ENCODE measurements at places on chromosomes 16 and 17. TPM values are rescaled to one million over a fixed set of nuclear protein-coding genes. Genes with fewer than 3 reads are reported as not detected.
A peak's percentile ranks its signal among the peaks of the same experiment; 100 is the strongest.

The HEATR9 gene
- 0.14 TPM for total RNA-seq

The APOBR gene
- total RNA-seq = 4.1 TPM

The HOXB4 gene
- 3.6 TPM for total RNA-seq

The PYDC1 gene
- total RNA-seq = not detected

The ZNF423 gene
- total RNA-seq = not detected

The PSMD7 gene
- total RNA-seq = 178 TPM

The HOXB7 gene
- 0.36 TPM for total RNA-seq

The FOXN1 gene
- total RNA-seq = not detected

DNA sequence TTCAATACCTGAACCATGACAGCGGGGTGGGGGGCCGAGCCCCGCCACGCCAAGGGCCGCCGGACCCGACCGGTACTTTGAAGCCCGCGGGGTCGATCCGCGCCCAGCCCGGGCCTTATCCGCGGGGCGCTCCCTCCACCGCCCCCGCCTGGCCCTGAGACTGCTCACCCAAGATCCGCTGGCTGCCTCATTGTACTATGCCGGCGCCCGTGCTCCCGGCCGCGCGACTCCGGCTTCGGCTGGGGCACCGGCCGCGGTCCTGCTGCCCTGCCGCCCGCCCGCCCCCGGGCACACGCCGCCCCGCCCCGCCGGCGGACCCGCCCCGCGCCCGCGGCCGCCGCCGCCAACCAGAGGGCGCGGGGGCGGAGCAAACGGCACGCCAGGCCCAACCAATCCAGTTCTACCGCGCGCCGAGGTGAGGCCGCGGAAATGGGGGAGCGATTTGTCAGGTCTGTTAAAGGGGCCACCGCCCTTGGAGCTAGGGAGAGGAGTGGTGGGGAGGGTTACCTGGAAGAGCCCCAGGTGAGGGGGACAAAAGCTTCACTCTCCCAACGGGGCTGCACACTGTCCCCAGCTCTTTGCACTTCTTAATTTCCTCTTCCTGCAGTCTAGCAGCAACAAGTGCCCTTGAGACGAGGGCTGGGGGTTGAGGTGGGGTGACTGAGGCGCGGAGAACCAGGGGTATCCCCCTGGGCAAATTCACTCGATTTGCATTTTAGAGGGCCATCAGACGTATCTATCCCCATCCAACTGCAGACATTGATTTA is at the start of gene TEX2:
Gene TEX2, minus strand, starts transcription at position 261 of the 767 bp plus-strand sequence. CDS start 49,043 bp downstream, outside the sequence.
- DNase-seq = peak; percentile 97

- peak; percentile 97 for DNase-seq
These were observed 20.6 kb upstream of the SPNS3 start for GRCh38 chr17:4412933-4413831.

DNA sequence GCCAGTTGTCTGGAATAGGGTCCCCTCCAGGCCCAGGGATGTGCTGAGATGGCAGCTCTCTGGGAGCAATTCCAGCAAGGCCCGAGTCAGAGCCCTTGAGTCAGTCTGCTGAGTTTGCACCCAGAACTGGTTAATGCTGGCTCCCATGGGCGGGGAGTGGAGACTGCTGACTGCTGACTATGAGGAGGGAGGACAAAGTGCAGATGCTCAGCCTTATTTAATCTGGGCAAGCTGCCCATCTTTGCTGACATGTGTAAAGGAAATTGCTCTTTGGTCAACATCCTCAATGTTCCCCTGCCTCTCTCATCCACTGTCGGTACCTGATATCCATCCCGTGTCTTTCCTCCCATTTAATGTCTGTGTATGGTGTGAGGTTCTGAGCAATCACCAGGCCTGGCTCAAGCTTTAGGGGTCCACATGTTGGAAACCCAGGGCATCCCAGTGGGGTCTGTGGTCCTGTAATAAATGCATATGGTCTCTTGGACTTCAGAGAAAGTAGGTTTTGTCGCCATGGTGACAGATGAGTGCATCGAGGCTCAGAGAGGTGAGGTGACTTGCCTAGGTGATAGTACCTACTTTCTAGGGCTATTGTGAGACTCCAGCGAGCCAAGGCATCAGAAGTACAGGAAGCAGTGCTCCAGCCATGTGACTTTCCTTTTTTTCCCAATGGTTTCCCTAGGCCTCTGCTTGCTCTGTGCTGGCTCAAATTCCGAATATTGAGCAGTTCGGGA is 20.0 kb upstream of the RNF135 start:
- no peak for DNase-seq

DNA sequence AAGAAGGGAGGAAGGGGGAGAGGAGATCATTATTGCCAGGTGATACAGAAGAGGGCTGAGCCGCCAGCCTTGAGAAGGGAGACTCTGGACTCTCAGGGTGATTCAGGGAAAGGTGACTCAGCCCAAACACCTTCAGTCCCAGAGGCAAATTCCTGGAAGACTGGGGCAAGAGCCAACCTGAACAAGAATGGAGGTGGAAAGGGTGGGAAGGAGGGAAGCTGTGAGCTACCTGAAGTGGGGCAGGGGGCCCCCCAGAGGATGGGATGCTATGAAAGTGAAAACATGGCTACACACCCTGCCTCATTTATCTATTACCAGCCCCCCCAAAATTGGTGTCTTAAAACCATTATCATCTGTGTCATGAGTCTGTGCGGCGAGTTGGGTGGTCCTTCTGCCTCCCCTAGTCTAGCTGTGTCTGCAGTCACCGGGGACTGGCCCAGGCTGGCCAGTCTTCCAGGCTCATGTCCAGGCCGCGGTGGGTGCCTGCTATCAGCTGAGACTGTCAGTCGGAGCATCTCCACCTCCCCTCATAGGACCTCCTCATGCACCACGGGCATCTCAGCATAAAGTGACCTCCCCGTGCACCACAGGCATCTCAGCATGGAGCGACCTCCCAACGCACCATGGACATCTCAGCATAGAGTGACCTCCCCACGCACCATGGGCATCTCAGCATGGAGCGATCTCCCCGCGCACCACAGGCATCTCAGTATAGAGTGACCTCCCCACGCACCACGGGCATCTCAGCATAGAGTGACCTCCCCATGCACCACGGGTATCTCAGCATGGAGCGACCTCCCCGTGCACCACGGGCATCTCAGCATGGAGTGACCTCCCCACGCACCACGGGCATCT is 3.2 kb upstream of the SLC47A2 start:
- DNase-seq = no peak

DNA sequence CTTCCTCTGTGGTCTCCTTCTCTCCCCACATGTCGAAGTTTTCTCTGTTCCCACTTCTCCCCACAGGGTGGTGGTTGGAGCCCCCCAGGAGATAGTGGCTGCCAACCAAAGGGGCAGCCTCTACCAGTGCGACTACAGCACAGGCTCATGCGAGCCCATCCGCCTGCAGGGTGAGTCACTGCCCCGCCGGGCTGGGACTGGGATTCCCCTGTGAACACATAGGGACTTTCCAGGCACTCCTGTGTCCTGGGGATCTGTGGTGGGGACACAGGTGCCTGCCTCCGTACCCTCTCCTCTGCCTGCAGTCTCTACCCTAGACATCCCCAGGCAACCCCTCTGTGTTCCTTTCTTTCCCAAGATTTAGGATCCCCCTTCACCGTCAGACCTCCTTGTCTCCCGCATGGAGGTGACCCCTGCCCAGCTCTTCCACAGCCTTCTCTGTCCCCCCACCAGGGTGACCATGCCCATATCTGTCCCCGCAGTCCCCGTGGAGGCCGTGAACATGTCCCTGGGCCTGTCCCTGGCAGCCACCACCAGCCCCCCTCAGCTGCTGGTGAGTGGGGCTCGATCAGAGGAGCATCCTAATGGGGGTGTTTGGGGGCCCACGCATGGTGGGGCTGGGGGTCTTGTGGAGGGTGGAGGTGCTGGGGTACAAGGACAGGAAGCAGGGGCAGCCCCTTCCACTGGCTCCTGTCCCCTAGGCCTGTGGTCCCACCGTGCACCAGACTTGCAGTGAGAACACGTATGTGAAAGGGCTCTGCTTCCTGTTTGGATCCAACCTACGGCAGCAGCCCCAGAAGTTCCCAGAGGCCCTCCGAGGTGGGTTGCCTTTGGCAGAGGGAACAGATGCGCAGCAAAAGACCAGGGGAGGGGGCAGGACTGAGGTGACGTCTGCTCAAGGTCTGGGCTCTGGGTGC is 5.8 kb downstream of the ITGAM start:
- DNase-seq = peak; percentile 91

GRCh38 chr16:54366943-54367342 is 80.4 kb upstream of the IRX3 start:
- DNase-seq = no peak

GRCh38 chr17:2990396-2990795 is 73.0 kb downstream of the OR1D5 start:
- no peak for DNase-seq

DNA sequence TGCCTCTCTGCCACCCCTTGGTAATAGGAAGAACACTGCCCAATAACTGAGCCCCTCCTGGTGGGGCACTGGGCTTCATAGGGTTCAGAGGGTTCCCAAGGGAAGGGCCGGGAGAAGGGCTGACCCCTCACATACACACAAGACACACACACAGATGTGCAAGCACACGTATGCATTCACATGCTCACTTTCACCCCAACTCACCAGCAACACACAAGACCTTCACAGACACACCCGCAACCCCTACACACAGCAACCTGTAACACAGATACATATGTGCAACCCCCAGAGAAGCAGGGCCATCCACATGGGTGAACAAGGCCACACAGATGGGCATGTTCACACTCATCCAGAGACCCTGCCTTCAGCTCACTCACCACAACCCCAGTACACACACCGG is 225.1 kb downstream of the ZNF423 start:
- DNase-seq = no peak

DNA sequence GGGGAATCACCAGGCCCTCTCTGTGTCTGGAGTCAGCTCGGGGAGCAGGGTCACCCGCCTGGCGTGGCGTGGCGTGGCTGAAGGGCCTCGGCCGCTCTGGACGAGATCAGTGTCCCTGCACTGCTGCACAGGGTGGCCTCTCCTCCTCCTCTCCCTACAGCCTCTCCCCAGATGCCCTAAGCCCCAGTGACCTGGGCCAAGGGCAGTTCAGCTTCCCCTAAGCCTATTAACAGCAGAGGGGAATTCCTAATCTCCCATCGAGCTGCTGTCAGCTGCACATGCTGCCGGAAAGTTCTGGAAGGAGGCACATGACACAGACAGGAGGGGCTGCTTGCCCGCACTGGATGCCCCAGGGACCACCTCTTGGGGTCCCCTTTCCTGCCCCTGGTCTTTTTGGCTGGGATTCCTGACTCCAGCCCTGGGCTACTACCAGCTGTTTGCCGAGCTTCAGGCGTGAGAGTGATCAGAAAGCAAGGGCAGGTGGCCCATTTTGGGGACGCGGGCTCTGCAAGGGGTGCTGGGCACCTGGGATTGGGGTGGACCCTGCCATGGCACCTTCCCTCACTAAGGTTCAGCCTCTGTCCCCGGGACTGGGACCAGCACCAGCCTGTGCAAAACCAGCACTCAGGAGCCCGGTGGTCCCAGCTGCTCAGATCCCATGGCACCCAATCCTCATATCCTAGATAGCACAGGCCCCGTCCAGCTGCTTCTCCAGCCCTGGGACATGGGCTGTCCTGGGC is 794 bp downstream of the PDE6G start:
- no peak for DNase-seq

- no peak for DNase-seq
These were observed 19.1 kb upstream of the PHKG2 start for GRCh38 chr16:30728899-30729672.

GRCh38 chr16:75590920-75591843 is 25.0 kb downstream of the GABARAPL2 start:
- no peak for DNase-seq

- DNase-seq = no peak
These were observed 26.3 kb downstream of the ERN1 start for GRCh38 chr17:64103391-64104364.

DNA sequence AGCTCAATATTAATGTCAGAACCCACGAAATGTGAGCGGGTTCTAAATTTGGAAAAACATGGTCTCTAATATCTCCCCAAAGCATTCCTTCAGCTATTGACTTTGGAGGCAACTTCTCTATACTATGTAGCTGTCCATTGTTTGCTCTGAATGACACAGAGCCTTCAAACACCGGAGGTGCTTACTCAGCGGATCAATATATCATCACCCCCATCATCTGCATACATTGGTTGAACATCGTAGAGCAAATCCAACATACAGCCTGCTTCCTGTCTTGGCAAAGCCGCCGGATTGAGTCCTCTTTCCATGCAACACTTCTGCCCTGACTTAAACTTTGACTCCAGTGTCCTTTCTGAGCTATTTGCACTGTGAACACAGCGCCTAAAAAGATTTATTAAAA is 61.3 kb downstream of the C17orf67 start:
- DNase-seq = no peak

DNA sequence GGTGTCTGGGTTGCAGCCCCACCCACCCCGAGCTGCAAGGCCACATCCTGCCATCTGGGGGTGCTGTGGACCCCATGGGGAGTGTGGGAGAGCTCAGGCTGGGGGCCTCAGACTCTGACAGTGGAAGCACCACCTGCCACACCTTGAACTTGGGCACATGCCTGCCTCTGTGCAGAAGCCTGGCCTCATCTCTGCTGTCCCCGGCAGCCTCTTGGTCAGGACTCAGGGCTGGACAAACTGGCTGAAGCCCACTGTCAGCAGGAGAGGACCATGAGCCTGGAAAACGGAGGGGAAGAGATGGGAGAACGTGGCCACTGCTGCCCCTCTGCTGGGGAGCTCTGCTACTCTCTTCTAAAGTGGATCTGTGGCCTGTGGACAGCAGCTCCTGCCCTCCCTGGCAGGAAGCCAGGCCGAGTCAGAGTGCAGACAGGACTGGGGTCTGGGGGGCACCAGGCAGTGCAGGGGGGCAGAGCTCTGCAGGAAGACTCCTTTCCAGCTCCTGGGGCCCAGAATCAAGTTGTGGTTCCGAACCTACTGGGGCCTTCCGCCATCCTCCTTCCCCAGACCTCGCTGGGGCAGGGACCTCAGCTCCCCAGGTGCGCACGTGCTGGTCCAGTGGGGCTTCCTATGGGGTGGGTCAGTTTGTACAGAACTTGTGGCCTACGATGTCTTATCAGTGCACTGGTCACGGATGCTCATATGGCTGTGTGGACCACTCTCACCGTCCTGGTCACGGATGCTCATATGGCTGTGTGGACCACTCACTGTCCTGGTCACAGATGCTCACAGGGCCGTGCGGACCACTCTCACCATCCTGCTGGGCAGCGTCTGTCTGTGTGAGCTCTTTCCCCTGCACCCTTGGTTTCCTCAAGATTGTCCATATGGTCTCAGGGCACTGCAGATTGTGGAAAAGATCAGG is 207.7 kb downstream of the LAT start:
- DNase-seq = no peak

DNA sequence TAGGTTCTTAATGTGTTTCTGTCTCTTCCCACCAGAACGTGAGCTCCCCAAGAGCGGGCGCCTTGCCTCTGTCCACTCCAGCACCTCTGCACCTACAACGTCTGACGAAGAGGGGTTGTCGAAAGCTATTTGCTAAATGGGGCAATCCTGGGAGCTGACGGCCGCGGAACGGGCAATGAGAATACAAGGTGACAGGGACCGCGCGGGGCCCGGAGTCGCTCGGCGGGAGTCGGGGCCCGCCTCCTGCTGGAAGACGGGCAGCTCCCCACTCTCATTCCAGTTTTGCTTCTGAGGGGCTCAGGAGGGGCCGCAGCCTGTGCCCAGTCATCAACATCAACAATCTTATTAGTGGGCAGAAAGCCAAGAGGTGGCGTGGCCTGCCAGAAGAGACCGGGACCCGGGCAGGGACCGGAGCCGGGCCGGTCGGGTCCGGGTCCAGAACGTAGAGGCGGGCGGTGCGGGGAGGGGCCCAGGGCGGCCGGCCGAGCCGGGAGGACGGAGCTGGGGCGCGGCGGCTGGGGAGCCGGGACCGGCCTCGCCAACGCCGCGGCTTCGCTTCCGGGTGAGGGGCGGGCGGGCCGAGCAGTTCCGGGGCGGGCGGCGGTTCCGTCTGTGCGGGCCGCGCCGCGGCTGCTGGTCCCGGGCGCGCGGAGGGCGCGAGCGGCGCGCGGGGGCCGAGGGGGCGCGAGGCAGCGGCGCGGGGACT is at the start of gene MOSMO:
Gene MOSMO, plus strand, starts transcription at position 603 of the 706 bp plus-strand sequence. CDS start 191 bp downstream, outside the sequence.
- peak; percentile 91 for DNase-seq
